ENCODE measurements at places on chromosomes 11 and 22.
A peak's percentile ranks its signal among the peaks of the same experiment; 100 is the strongest.

DNA sequence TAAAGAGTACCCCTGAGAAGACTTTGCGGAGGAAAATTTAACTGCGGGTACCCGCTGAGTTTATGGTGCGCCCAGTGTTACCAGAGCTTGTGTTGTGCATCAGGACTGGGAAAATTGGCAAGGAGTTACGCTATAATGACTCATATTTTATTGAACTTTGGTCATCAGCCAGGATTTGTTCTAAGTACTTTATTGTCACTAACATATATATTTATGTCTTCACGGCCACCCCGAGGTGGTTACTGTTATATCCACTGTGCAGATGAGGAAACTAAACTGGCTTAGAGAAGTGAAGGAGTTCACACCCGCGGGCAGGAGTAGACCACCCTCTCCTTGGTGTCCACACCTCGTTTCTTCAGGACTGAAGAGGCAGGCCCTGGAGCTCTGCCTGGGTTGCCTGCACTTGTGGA lies 667 bp downstream of the ACCS start:
- peak; percentile 79 for DNase-seq

DNA sequence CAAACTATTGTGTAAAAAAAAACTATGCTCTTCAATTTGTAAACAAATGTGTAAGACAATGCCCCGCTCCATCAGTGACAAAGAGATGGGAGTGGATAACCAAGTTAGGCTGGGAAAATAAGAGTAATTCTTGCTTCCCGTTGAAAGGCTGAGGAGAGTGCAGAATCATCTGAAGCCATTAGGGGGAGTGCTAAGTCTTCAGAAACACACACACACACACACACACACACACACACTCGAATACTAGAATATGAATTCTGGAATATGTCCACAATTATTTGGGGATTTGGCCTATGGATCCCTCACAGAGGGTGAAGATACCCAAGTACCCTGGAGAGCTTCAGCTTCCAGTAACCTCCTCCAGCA lies 27.8 kb upstream of the ROBO3 start:
- DNase-seq: peak; percentile 93

GRCh38 chr22:32874385-32874784 lies 72.9 kb downstream of the TIMP3 start:
- DNase-seq: no peak

DNA sequence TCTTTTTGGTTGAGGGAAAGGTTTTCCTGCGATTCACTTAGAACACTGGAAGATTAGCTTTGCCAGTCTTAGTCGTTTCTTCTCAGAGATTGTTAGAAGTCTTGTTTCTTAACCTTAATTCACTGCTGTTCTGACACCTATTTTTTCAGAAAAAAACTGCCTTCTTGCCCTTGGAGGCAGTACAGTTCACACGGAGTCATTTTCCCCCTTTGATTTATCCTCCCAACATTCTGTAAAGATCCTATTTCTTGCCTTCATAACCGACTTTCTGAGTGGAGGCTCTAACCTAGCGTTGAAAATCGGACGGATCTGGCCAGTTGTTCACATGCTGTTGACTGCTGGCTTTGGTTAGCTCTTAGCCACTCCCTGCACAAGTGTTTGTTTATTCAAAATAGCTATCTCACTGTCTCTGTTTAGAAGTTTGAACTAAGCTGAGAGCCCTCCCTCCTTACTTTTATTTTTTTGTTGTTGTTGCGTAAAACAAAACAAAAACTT lies 737 bp downstream of the BCL2L13 start:
- peak; percentile 65 for DNase-seq

DNA sequence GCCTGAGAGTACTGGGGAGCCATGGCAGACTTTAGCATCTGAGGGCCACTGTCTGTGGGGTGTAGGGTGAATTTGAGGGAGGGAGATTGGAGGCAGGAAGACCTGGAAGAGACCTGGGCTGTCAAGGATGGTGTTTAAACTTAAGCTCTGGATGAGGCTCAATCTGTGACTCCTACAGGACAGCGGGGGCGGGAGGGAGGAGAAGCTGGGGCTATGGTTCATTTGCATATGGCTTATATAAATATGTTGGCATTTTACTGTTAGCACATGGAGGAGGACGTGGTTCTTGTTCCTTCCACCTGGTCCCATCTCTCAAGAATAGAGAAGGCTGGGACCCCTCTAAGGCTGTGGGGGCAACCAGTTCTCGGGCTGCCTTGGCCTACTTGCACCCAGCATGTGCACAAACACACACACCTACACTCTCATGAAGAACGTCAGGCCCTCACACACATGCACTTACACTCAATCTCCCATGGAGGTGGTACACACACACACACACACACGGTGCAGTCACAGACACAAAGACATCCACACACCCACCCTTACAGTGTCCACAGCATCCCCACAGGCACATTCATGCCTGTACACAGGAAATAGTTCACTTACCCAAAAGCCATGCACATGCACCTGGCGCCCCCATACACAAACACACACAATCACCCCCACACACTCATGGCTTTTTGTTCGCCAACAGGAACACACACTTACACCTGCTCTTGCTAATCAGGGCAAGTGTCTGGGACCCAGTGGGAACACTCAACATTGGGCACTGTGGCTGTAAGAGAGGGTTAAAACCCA lies 81.3 kb downstream of the PDE2A start:
- no peak for DNase-seq

DNA sequence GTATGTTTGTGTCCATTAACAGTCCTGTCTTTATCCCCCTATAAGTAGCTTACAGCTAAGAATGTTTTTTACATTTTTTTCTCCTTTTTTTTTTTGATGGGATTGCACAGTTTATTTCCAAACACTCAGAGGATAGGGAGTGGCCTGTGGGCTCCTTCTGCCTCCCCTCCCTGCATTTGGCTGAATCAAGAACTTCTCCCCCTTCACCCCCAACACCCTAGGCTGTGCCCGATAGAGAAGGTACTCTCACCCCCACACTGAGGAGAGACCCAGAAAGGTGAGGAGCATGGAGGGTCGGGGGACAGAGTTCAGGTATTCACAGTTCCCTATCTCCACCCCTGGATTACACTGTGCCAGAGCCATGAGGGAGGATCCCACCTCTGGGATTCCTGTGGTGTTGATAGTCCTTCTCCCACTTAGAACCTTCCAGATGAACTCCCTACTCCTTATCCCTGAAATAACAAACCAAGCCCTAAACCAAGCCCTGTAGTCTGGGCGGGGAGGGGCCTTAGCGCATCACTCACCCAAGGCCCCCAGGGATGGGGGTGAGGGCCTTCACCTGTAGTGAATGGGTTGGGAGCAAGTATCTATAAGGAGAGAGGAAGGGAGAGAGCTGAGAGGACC lies 97.1 kb downstream of the ADAMTS15 start:
- no peak for DNase-seq

GRCh38 chr11:36130401-36130800 lies 158.8 kb downstream of the COMMD9 start:
- no peak for DNase-seq

- peak; percentile 79 for DNase-seq
These were observed 30.9 kb downstream of the C22orf31 start for GRCh38 chr22:29030618-29031226.

Data from cardiac fibroblast (primary cell).